Activated CD4-positive, alpha-beta T cell treated with anti-CD3 and anti-CD28 coated beads for 48 hours (primary cell): ENCODE measurements at places on chromosomes 1 and 21.

DNA sequence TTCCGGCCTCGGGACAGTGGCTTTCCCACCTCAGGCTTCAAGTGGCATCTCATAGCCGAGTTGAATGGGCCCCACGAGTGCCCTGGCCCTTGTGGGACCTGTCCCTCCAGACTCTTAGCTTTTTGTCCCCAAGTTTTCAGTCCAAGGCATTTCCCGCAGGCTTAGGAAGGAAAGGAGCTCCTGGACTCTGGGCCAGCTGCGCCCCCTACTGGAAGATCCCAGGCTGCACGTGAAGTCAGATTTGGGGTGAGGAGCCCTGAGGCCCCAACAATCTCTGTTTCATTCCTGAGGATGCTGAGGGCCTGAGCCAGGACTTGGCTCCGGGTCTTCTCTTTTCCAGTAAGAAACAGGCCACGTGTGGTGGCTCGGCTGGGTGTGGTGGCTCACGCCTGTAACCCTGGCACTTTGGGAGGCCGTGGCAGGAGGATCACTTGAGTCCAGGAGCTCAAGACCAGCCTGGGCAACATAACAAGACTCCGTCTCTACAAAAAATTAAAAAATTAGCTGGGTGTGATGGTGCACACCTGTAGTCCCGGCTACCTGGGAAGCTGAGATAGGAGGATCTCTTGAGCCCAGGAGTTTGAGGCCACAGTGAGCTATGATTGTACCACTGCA, 67.4 kb downstream of the ARHGEF10L start:
- DNase-seq, result peak; percentile 71

DNA sequence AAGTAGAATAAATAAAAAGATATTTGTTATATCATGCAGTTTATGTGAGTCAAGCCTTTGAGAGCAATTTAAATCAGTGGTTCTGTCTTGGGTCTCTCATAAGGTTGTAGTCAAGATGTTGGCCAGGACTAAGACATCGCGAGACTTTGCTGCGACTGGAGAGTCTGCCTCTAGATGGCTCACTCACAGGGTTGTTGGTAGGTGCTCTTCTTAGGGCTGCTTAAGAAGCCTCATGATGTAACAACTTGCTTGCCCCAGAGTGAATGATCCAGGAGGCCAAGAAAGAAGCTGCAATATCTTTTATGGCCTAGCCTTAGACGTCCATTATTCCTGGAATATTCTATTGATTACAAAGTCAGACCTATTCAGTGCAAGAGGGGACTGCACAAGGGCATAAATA, 73.1 kb upstream of the CACHD1 start:
- no peak for DNase-seq

DNA sequence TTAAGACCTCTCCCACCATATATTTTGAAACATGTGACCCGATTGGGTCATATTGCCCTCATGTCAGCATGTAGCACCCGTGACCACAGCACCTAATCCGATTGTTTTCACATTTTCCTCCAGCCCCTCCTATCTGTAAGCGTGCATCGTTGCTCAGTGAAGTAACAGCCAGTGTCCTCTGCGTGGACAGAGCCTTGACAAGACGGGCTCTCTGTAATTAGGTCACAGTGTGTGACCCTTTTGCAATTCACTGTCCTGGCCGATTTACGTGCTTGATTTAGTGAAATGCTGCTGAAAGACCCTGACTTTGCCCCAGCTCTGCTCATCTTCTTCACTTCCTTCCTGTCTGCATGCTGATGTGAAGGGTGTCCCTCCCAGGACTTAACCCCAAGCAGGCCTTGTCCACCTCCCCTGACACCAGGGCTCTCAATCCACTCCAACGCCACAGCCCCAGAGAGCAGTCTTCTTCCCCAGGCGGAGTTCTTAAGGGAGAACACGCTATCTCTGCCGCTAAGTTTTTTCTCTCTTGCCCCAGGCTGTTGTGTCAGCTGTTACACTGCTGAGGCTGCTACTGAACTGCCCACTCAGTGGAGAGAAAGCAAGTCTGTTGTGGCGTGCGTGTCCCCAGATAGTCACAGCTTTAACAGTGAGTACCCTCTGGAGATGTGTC, 19.4 kb downstream of the URB2 start:
- no peak for DNase-seq

DNA sequence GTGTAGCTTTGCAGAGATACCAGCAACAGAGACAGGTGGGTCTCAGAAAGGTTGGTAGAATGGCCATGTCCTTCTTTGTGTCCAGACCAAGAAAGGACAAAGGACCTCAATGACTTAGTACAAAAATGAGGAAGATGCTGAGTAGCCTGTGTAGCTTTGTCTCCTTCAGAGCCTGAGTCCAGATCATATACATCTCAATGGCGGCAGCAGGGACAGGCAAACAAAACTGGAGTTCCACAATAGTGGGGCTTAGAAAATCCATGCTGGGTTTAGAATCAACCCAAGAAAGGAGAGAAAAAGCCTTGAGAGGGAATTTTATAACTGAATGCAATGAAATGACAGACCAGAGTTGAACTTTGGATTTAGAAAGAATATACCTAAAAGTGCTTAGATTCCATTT, 339.0 kb downstream of the BRINP3 start:
- no peak for DNase-seq

DNA sequence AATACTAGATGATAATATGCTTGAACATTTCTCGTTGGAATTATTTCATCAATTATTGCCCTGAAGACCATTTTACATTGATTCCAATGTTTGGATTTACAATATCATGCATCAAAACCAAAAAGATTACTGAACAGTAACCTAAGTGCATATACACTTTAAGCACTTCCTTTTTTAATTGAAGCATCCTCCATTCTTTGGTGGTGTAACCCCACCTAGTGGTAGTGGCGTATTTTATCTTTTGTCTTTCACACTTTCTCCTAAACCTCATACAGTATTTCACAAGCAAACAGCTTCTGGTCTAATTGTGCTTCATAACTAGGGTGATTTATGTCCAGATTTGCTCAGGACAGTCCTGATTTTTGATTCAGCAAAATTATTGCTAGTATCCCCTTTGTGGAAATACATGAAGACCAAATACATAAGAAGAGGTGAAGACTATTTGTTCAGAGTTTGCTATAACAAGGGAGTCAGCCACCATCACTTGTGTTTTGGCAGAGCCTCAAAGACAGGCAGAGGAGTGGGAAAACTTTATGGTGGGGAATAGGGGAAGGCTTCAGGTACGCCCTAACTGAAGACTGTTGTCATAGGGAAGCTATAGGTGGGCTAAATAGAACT, 3.4 kb upstream of the NVL start:
- DNase-seq, result peak; percentile 17

GRCh38 chr1:25197235-25197975, 34.9 kb downstream of the SYF2 start:
- DNase-seq, result no peak

DNA sequence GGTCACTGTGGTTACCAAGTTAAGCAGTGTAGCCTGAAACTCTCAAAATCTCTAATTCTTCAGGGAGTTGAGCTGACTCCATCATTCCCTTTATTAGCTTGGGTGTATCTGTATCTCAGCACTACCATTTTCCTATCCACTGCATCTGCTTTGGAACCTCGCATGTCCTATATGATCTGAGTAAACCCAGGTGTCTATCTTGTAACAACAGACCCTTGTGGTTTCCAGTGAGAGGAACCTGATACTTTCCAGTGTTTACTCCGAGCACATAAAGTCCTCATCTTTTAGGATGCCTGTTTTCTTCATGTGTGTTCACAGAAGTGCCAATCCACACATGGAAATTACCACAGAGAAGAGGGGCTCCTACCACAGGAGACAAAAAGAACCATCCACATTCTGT, 650.4 kb downstream of the LMO4 start:
- DNase-seq, result no peak

- DNase-seq, result peak; percentile 49
These were observed 155.4 kb downstream of the PGBD5 start for GRCh38 chr1:230270559-230271281.

GRCh38 chr21:31110430-31110829, 72.2 kb upstream of the KRTAP19-8 start:
- DNase-seq, result no peak

- DNase-seq, result no peak
These were observed 30.2 kb upstream of the CLDN14 start for GRCh38 chr21:36509973-36510664.

- no peak for DNase-seq
These were observed 144.9 kb downstream of the KAZN start for GRCh38 chr1:14743368-14743767.

- no peak for DNase-seq
These were observed 34.9 kb downstream of the FOXO6 start for GRCh38 chr1:41396084-41396483.

DNA sequence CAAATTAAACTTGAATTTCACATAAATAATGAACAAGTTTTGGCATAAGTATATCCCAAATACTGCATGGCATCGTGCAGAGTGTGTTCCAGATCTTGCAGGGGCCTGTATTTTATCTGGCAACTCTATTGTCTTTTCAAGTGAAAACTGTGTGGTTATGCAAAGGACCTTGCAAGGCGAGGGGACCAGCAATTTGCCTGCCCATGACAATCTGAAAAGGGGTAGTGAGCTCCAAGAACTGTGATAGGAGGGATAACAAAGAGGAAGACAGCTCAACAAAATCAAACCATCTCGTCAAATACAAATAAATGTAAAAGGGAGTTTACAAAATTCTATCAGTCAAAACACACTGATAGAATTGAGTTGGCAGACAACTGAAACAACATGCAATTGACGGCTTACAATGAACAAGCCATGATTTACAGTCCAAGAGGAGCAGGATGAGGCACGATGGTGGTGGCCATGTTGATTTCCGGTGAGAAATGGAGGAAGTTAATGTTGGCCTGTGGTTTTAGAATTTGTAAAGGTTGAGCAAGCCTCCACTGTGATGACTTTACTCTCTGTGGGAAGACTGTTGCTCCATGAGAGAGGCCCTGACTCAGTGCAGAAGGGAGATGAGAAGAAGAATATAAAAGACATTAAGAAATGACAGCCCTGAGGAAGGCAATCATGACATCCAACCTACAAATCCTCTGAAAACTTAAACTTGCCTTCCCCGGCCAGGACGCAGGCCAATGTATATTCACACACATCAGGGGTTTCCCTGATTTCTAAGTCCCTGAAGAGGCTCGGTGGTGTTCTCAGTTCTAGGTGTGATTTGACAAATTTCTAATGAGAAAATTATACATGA, 132.2 kb downstream of the ADSS2 start:
- peak; percentile 61 for DNase-seq

GRCh38 chr1:156025876-156026275, 5.1 kb upstream of the SSR2 start:
- DNase-seq, result peak; percentile 62

DNA sequence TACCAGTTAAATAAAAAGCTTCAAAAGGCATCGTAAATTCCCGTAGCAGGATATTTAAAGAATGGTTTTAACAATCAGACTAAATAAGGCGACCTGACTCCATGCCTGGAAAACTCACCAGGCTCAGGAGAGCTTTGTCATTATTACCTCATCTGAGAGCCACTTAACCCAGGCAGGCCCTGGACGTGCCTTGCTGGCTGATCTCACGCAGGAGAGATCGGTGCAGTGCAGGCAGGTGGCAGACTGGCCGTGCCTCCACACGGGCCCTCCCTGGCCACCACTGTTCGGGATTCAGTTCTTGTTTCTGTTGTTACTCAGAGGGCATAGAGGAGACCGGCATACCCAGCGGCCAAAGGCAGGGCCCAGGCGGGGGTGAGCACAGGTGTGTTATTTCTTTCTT, 6.4 kb downstream of the MT1HL1 start:
- DNase-seq, result no peak

- no peak for DNase-seq
These were observed 22.2 kb downstream of the UBE2T start for GRCh38 chr1:202319381-202320080.

GRCh38 chr1:246638941-246639655, 72.8 kb downstream of the CNST start:
- no peak for DNase-seq

- DNase-seq, result no peak
These were observed 5.9 kb downstream of the RGS16 start for GRCh38 chr1:182598296-182598695.

DNA sequence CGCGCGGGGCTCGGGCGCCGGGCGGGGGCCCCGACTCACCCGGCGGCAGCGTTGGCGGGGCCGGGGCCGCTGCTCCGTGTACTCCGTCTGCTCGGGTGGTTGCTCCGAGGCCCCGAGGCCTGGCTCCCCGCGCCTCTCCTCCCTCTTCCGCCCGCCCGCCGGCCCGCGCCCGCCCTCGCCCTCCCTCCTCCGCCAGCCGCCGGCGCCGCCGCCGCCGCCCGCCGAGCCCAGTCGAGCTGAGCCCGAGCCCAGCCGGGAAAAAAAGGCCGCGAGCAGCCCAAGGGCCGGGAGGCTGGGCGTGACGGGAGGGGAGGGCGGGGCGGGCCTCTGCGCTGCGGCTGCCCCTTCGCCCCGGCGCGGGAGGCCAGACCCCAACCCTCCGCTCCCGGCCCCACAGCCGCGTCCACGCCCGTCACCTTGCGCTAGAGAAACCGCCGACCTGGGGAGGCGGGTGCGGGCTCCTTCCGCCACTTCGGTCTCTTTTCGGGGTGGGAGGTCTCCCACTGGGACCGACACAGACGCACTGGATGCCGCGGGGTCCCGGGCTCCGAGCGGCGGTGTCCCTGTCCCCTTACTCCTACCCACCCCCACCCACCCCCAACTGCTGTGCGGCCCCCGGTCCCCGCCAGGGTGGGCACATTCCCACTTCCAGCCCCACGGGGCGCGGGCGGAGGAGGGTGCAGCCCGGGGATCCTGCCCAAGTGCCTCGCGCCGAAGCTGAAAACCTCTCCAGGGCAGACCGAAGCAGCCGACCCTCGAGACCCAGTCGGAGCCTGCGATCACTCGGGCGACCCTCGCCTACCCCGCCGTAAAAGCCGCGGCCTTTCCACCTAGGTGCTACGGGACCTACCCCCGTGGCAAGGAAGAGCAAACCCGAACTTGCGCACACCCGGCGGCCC, at the start of gene CERS2:
CERS2 (minus strand) TSS at position 256 of the 899 bp plus-strand sequence. CDS start 5,745 bp downstream, outside the sequence.
- peak; percentile 77 for DNase-seq

GRCh38 chr1:24379733-24380315, 33.8 kb downstream of the STPG1 start:
- DNase-seq, result no peak
